ENCODE measurements at places on chromosomes 12 and 14.

- DNase-seq = no peak
Observed at GRCh38 chr12:130557886-130558765, 158.0 kb downstream of the RIMBP2 start.

GRCh38 chr12:116694653-116695463, 43.0 kb downstream of the SPRING1 start:
- DNase-seq = no peak

- DNase-seq = no peak
Observed at GRCh38 chr12:63036216-63036973, 101.4 kb upstream of the PPM1H start.

- DNase-seq = peak; percentile 100
Observed at GRCh38 chr12:92145731-92146496, at the start of gene BTG1. BTG1 (minus strand) TSS chr12:92145846; CDS start chr12:92145535, 311 bp downstream.

DNA sequence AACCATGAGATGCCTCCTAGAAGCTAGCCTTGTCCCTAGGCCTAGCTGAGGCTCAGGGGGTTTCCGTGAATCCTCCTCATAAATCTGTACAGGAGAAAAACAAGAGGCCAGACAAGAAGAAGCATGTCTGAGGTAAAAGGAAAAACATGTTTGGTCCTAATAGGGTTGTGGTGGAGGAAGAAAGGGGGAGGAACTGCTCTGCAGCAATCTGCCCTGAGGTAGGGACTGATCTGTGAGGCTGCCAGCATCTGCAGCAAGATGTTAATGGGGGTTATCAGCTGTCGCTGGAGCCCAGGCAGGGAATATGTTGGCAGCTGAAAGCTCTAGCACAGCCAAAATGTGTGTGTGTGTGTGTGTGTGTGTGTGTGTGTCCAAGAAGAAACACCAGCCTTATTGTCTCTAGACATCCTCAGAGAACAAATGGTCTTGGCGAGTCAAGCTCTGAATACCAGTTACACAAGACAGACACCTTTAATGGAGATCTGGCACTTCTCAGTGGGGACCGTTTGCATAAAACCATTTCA, 218.5 kb downstream of the NUAK1 start:
- DNase-seq = no peak

GRCh38 chr14:72714871-72715214, 179.1 kb downstream of the DPF3 start:
- DNase-seq = peak; percentile 22

DNA sequence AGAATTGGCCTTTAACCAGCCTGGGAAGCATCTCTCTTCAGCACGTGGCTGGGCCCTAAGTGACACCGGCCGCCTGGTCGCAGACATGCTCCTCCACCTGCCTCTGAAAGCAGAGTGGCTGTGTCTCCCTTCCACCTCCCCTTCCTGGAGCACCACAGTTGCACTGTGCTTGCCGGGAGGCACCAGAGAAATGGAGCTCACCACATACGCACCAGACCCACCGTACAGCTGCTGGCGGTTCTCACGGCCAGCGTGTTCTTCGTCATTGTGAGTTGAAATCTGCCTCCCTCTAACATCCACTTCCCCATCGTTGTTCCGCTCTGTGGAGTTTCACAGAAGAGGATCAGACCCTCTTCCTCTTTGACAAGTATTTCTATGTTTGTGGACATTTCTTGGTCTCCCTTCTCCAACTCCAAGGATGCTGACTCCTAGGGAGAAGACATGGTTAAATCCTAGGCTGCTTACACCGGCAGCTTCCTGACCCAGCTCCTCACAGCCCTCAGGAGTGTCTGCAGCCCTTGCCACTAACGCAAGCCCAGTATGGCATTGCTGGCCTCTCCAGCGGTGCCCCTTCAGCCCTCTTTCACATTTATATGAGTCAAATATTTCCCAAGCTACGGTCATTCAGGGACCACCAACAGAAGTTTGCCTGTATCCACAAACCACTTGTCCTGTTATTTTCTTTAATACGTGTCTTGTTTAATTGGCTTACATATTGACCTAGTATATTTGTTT, 11.5 kb upstream of the KRT5 start:
- no peak for DNase-seq

DNA sequence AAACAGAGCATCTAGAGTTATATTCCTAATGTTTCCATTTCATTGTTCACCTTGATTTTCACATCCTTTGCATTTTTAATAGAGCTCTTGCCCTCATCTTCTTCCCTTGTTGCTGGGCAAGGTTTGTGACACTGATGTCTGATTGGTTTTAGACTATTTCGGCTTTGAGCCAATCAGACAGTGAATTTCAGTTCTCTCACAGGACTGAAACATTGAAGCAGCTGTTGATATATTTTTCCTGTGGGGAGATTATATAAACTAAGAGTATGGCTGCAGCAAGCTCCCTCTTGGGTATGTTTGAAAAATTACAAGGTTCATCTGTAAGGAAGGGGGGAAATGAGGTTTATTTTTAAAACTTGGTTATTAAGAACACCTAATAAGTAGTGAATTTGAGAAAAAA, 51.2 kb downstream of the ATF7IP start:
- peak; percentile 69 for DNase-seq

GRCh38 chr14:61258985-61259384, 22.2 kb downstream of the TMEM30B start:
- DNase-seq = no peak

- peak; percentile 14 for DNase-seq
Observed at GRCh38 chr12:19288603-19289244, 150.6 kb upstream of the AEBP2 start.

GRCh38 chr14:35689000-35689460, 120.1 kb downstream of the RALGAPA1 start:
- DNase-seq = no peak

GRCh38 chr12:15782667-15783066, 6.5 kb downstream of the EPS8 start:
- no peak for DNase-seq

- no peak for DNase-seq
Observed at GRCh38 chr12:93237235-93237915, 140.3 kb upstream of the NUDT4 start.

GRCh38 chr14:34081101-34081575, 130.3 kb upstream of the EGLN3 start:
- no peak for DNase-seq

DNA sequence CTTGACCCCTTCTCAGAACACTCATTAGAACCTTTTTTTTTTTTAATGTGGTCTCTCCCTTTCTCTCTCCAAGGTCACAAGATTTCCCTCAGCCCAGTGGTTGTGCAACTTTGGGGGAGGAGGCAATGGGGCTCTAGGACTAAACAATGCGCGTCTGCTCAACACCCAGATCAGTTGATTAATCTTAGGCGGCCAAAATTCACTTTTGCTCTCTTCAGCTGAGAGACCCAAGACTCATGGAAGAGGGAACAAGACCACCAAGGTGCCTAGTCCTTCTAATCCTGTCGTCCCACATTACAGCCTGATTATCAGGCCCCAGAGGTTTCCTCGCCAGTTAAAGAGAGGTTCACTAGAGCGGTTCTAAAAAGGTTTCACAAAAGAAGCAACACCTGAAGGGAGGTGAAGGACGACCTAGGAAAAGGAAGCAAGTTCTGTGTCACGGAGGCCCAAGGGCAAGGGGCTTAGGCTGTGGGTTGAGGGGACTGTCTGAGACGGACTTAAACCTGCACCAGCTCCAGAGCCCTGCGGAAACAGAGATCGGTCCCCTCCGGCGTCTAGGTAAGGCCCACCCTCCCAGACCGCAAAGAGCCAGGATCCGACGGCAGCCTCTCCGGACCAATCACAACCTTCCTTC, 824 bp upstream of the TARBP2 start:
- no peak for DNase-seq

- DNase-seq = no peak
Observed at GRCh38 chr14:69349091-69349777, 48.9 kb downstream of the ERH start.

- no peak for DNase-seq
Observed at GRCh38 chr12:109868182-109869051, 11.9 kb downstream of the GLTP start.

DNA sequence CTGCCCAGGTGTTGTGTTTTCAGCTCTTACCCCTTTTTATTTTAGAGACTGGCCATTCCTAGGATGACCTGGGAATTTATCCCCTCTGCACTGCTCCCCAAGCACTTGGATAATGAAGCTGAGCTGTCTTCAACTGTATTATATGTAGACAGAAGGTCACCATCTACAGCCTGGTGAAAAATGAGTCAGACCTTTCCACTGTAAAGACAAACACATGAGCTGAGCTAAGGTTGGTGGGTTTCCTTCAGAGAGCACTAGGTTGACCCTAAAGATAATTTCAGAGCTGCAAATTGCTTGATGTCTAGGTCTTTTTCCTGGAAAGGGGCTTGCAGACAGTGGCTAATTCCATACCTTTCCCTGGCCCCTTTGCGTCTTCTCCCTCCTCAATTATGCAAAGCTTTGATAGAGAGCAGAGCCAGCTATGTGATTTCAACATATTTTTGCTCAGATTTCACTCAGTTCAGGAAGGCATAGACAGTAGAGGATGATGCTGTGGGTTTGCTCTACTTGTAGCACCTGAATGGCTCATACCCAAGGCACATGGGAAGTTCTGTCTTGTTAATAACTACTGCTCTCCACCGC, 9.2 kb upstream of the IKZF4 start:
- no peak for DNase-seq

GRCh38 chr14:88007608-88008007, 2.7 kb downstream of the GPR65 start:
- DNase-seq = no peak

- no peak for DNase-seq
Observed at GRCh38 chr12:123268850-123269249, 2.8 kb downstream of the CDK2AP1 start.

DNA sequence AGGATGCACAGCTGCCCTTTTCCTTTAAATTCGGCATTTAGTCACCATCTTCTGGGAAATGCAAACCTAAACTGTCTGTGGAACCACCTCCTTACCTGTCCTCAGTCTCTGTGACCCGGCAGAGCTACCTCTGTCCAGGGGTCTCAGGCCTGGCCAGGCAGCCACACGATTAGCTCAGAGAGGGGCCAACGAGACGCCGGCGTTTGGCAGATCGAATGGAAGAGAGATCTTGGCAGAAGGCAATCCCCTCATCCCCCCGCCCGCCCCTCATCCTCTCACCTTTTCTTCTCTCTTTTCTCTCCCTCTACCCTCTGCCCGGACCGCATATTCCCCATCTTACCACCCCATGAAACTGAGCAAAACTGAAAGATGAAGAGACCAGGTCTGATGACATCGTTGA, 101.0 kb downstream of the PIWIL1 start:
- DNase-seq = no peak

DNA sequence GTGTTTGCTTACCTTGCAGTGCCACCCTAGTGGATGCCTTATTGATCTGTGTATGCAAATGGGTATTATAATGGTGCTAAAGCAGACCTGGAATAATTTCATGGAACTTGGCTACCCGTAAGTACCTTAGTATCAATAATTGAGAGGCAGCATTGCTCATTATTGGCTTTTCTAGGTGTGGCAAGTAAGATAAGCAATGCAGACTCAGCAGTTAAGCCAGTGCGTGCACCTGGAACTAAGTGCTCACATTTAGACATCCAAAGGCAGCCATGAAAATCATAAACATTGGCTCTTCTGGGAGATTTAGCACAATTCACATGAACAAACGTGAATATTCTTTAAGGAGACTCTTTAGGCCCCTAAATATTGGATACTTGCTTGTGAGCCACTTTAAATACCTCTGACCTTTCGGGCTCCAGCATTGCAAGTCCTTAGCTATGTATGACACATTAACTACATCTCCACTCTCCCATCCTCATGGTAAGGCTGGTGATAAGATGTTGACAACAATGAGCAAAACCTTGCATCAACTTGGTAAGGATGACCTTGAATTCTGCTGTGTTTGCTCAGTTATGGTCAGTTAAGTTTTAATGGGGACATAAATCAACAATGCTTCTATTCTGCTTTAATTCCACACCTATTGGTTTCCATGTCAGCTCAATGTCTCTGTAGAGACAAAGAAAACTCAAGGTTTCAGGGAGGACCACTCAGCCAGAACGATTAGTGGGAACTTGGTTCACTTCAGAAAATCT, 112.0 kb downstream of the SLC5A8 start:
- DNase-seq = no peak

- no peak for DNase-seq
Observed at GRCh38 chr14:43041207-43041606, 1434.5 kb downstream of the LRFN5 start.

GRCh38 chr12:125320177-125320576, 254.9 kb downstream of the AACS start:
- DNase-seq = no peak

DNA sequence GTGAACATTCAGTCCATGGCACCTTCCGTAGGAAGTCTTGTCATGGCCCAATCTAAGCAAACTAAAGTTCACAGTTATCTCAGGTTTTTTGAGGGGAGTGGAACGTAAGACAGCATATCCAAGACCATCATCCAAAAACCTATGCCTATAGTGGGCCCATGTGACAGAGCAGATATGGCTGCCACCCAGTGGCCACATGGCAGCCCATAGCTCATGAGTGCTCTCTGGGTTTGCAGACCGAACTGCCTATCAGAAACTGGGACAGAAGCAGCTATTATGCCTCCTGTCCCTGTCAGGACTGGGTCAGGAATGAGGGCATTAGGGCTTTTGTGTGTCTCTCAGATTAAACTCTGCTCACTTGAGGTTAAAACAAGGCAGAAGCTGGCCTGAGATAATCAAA, 503.7 kb downstream of the NRXN3 start:
- no peak for DNase-seq

- no peak for DNase-seq
Observed at GRCh38 chr12:17060260-17060659, 454.3 kb upstream of the LMO3 start.

- peak; percentile 90 for DNase-seq
Observed at GRCh38 chr14:49999146-49999761, 106.4 kb downstream of the ARF6 start.

DNA sequence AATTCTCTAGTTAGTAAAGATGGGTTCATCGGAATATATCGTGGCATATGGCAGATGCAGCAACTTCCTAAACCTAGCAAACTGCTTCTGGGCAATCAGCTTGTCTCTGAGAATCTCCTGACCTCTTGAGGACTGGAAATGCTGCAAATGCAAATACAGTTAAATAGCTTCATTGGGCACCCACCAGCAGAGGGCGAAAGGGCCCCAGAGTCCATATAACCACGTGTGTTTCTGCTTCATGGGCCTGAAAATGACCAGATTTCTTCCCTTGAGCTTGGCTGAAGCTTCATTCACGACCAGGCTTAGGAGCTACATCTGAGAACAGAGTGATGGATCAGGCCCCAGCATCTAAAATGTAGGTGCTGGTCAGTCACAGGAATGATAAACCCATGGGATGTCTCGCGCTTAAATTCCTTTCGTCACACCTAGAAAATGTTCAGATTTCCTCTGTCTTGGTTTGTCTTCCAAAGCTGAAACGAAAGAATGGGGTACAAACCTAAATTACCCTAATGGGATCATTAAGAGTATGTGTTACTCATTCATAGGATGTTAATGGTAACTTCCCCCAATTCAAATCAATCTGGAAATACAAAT, 1482.5 kb upstream of the TMEM132C start:
- no peak for DNase-seq
